Activated CD8-positive, alpha-beta memory T cell treated with anti-CD3 and anti-CD28 coated beads, Interleukin-2, amount 50 U/mL, for 4 hours (primary cell): ENCODE measurements at places on chromosomes 2 and 18.

DNA sequence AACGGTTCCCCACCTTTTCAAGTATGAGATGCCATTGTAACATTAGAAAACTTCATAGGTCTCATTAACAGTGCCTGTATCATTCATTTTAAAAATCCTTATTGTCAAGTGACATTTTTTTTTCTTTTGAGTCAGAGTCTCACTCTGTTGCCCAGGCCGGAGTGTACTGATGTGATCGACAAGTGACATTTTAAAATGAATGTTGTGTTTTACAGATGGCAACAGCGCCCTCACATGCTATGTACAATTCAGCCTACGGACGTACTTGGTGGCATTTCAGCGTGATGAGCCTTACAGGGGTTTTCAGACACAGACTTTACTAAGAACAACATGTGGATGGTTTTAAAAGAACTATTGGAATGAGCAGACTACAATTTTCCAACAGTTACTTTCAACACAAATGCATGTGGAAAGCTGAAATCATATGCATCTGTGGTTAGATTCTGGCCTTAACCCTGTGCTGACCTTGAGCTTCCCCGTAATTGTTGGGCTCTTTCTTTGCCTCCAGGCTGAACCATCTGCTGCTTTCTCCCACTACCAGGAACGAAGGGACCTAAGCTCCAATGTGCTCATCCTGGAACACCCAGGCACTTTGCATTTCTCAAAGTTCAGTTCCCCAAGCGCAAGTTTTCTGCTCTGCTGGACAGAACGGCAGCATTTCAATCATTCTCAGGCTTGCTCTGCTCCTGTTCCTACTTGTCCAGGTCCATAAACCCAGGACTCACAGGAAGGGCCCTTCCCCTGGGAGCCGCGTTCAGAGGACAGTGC, 119.9 kb upstream of the NDUFV2 start:
- DNase-seq, result no peak

GRCh38 chr2:104844807-104845551, 8.9 kb upstream of the POU3F3 start:
- no peak for DNase-seq

- DNase-seq, result no peak
Observed at GRCh38 chr2:187912950-187913349, 358.7 kb upstream of the TFPI start.

- DNase-seq, result no peak
Observed at GRCh38 chr2:120765678-120766469, 30.2 kb downstream of the GLI2 start.

DNA sequence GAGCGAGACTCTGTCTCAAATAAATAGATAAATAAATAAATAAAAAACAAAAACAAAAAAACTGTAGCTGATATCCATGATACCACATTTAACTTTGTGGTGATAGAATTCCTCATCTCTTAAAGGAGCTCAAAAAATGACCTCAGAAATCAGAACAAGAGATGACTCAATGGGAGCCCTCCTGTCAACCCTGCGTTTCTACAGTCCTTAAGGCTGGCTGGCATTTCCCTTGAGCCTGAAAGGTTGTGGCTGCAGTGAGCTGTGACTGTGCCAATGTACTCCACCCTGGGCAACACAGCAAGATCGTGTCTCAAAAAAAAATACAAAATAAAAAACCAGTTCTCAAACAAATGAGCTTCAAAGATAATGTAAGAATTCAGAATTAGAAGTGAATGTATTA, 40.4 kb downstream of the CHST9 start:
- DNase-seq, result no peak

DNA sequence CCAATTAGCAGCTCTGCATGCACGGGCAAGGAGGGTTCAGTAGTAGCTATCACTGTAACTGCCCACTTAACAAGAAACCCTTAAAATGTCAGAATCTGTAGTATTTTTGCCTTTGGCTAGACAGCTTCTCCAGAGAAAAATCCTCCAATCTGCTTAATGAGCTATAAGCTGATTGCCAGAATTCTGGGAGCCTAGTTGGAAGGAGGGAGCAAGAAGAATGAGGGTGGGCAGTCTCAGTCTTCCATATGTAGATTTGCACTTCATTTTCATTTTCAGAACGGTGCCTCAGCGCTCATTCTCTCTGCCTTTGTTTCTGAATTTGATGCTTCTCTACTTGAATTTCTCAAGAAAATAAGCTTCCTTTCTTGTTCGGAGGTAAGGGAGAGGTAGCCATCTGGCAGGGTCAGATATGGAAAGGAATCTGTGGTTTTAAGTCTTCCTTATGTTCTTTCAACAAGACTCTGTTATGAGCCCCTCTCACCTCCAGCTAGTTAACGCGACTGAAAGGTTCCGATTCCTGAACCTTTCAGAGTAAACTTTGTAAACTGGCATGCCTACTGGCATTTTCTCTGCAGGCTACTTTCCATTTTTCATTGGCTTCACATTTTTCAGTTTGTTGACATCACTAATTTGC, 53.5 kb downstream of the HNRNPLL start:
- no peak for DNase-seq

GRCh38 chr18:49135877-49136276, 185.1 kb upstream of the SMAD7 start:
- DNase-seq, result no peak

DNA sequence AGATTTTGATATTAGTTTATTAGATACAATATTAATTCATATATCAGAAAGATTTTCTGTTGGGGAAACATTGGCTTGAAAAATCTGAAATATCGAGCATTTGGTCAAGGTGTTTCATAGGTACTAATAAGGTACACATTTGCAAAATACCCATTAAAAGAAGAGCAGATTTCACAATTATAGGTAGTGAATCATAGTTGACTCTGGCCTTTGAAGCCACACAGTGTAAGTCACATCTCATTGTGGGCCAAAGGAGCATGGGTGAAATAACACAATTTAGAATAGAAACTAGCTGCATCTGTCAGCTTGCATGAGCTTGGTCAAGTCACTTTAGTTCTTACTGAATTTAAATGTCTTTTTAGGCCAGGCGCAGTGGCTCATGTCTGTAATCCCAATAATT, 4.9 kb downstream of the KDM3A start:
- DNase-seq, result no peak

DNA sequence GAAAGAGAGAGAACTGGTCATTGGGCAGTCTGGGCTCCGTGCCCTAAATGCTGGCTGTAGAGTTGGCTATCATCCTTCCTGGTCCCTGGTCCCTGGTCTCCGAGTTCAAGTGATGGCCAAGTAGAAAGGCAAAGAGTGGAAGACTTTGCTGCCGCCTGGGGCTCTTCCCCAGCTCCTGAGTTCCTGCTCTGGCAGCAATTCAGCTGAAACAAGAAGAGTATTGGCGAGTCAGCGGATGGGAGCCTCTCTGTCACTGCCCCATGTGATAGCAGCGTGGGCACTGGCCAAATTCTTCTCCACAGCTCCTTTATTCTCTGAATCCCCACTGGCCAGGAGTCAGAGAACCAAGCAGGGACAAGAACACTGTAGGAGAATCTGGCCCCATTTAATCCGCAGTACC, 351.0 kb upstream of the POU3F3 start:
- no peak for DNase-seq

GRCh38 chr18:26052505-26052904, 37.9 kb downstream of the SS18 start:
- DNase-seq, result no peak

DNA sequence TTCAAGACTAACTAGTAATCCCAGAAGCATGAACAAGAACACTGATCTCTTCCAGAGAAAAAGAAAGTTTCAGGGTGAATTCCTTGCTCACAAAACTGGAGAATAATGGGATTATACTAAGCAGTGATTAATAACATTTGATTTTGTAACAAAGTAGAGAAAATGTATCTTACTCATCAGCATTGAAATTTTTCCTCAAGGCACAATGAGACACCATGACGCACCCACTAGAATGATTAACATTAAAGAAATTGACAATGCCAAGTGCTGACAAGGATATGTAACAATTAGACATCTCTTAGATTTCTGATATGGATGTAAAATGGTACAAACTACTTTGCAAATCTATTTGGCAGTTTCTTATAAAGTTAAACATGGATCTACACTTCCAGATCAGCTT, 101.1 kb upstream of the EPHA4 start:
- no peak for DNase-seq

DNA sequence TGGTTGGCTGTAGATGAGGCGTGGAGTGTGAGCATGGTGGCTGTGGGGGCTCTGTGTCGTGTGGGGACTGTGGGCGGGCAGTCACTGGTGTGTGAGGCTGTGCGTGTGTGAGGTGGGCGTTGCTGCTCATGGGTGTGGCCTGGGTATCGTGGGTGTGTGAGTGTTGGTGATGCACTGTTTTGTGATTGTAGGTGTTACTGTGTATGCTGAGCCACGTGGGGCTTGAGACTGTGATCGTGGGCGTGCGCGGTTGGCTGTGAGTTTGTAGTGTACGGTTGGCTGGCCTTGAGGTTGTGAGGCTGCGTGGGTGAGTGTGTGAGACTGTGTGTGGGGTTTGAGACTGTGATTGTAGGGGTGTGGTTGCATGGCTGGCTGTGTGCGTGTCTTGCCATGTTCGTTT, 8.5 kb downstream of the INHBB start:
- DNase-seq, result no peak

DNA sequence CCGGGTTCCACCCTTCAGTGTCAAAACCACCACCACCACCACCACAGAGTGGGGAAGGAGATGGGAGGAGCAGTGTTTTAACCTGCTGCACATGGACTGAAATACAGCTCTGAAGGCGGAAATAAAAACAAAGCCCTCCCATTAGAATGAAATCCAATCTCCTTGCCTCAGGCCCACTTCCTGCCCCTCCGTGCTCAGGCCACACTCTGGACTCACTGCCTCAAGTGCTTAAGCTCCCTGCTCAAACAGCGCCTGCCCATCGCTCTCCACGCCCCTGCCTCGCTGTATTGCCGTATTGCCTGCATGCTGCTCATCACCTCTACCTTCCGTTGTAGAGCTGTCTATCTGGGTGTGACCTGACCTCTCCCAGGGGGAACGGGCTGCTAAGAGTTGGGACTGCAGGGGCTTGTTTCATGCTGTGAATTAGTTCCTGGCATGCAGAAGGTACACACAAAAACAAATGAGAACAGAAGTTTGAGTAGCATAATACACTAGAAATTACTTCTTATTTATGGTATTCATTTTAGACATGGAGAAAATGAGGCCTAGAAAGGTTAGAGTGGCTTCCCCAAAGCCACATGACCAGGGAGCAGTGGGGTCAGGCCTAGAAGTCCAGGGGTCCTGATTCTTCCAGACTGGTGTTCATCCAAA, 31.6 kb upstream of the NEB start:
- no peak for DNase-seq

GRCh38 chr18:48011926-48012465, 81.5 kb upstream of the SMAD2 start:
- DNase-seq, result no peak

DNA sequence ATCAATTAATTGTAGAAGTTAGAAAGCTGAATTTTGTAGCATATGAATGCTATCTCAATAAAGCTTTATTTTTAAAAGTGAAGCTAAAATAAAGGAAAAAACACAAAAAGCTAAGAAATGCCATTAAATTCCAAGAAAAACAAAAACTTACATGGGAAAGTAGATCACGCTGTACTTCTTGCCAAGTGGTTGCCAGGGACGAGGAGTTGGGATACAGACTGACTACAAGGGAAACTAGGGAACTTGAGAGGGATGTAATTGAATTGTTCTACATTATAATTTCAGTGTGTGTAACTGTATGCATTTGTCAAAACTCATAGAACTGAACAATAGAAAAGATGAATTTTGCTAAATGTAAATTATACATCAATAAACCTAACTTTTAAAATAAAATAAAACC, 108.1 kb downstream of the DYM start:
- no peak for DNase-seq

- no peak for DNase-seq
Observed at GRCh38 chr2:107358362-107358761, 468.3 kb upstream of the RGPD4 start.

GRCh38 chr18:22987547-22988189, 54.5 kb downstream of the RBBP8 start:
- DNase-seq, result no peak

- no peak for DNase-seq
Observed at GRCh38 chr2:41068740-41069139, 616.9 kb upstream of the SLC8A1 start.

GRCh38 chr2:24403832-24404212, 43.5 kb upstream of the ITSN2 start:
- DNase-seq, result no peak

DNA sequence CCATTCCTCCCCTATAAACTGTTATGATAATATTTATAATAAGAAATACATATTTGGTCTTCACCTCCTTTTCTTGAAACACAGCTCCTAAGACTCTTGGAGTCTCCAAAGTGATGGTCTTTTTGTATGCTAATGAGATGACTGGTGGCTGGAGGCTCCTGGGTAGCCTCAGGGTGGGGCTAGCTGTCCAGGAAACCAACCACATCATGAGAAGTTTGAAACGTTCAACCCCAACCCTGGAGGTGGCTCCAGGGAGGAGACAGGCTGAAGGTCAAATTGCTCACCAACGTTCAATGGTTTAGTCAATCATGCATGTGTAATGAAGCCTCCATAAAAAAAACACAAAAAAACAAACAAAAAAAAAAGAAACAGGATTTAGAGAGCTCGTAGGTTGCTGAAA, 298.7 kb upstream of the MGAT5 start:
- no peak for DNase-seq

GRCh38 chr2:8572712-8573233, 109.1 kb upstream of the ID2 start:
- no peak for DNase-seq

- no peak for DNase-seq
Observed at GRCh38 chr2:176079831-176080539, 3.8 kb downstream of the EVX2 start.
